D341Med (cell line): ENCODE measurements at places on chromosomes 12 and 14.

GRCh38 chr12:3527181-3527580 is 36.2 kb downstream of the PRMT8 start:
- no peak for DNase-seq

GRCh38 chr12:119182701-119183493 is 4.2 kb downstream of the HSPB8 start:
- no peak for DNase-seq

- DNase-seq: no peak
Measured at GRCh38 chr12:29518407-29518806, 20.9 kb upstream of the OVCH1 start.

DNA sequence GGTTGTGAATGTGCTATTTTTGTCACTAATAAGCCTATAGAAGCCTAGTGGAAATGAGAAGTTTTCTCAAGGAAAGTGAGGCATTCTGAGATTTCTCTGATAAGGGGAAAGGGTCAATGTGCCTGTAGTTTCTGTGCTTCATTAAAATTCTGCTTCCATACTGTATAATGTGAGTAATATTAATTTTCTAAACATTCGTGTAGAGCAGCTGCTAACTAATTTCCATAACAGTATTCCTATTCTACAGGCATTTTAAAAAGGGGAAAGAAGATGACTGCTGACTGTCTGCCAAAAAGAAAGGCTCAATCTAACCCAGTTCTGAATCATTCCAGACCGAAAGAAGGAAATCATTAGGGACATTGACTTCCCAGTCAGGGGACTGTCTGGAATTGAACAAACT is 293.3 kb upstream of the TMPO start:
- no peak for DNase-seq

DNA sequence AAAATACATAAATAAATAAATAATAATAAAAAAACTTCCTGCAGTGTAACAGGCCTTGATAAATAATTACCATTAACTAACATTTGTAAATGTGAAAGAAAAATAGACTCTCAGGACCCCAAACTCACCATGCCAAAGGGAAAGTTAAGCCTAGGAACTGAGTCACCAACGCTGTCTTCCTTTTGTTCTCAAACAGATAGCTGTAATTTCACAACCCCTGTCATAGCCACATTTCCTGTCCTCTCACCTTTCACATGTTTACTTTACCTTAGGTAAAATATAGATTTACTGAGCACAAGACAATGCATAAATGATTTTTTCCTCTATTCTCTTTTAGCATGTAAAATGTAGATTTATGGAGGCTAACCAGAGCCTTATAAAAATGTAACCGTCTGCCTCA is 35.9 kb upstream of the CHST11 start:
- DNase-seq: no peak

DNA sequence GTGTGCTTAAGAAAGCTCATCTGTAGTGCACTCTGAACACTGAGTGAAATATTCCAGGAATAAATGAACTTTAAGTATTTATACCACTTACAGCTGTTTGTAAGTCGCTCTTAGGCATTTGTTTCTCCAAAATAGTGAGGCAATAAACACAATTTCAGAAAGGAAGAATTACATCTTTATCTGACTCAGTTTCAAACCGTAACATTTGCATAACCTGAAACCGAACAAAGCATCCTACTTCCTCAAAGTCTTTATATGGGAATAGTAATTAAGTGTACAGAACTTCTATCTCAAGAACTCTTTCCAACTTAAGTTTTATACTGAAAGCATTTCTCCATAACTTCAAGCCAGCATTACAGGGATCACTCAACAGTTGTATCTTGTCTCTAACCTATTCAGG is 58.4 kb downstream of the SOX5 start:
- no peak for DNase-seq

- DNase-seq: no peak
Measured at GRCh38 chr12:111056618-111057521, 136.5 kb upstream of the MYL2 start.

GRCh38 chr12:51910691-51911090 is 3.4 kb downstream of the ACVRL1 start:
- no peak for DNase-seq

DNA sequence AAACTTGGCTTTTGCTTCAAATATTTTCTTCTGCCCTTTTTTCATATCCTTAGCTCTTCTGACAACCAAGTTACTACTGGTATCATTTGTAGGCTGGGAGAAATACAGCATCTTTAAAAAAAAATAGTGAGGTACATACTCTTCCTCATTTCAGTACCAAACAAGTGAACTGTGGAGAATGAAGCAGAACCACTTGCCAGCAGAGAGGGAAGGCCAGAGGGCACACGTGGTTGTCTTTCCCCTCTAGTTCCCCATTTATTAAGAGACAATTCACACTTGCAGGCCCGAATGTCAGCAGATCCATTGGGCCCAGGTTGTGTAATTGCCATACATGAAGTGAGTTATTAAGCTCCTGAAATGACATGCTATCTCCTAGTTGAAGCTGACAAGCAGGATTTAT is 3.2 kb downstream of the SUSD6 start:
- DNase-seq: no peak

GRCh38 chr14:99720941-99721791 is 37.1 kb downstream of the CYP46A1 start:
- DNase-seq: no peak

- DNase-seq: no peak
Measured at GRCh38 chr12:25713264-25713663, 160.2 kb upstream of the LMNTD1 start.

DNA sequence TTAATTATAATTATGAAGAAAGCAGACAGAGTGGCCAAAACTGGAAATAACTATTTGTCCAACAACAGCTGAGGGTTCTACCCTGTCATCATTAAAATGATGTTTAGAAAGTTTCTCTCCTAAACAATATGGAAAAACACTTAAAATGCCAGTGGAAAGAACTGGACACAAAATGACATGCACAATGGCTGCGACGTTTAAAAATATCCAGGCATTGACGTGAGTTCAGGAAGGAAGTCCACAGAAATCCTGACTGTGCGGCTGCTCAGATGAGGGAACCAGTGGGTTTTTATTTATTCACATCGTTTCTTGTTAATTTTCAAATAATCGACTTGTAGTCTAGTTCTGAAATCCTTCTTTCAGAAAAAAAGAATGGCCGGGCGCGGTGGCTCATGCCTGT is 58.3 kb downstream of the CCNK start:
- DNase-seq: no peak

DNA sequence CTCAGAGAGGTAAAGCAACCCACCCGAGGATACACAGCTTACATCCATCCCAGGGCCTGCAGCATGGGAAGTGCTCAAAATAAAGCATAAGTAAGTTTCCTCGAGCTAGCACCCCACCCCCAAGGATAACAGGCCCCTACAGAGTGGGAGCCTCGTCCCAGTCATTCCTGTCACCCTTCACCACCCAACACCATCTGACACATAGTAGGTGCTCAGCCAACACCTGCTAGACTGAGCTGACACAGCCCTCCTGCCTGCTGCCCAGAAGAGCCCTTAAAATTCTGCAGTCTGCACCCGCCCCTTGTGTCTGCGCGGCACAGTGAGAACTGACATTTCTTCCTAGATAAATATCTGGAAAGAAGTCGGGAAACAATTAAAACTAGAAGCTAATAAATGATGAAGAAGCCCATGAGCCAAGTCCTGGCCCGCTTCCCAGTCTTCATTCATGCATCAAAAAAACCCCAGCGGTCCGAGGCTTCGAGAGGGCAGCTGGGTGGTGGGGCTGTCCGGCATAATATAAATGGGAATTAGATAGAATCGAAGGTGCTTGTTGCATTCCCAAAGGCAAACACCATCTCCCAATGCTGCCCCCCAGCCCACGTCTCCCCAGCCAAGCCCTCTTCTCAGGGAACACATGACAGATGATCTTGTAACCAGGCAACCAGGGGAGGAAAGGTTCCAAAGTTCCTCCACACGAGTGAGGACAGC is 76.2 kb downstream of the BCL11B start:
- no peak for DNase-seq
